GF-D8 (cell line): ENCODE measurements at places on chromosomes 2 and 18.

GRCh38 chr2:88448248-88448647, 4.2 kb downstream of the FOXI3 start:
- DNase-seq: no peak

DNA sequence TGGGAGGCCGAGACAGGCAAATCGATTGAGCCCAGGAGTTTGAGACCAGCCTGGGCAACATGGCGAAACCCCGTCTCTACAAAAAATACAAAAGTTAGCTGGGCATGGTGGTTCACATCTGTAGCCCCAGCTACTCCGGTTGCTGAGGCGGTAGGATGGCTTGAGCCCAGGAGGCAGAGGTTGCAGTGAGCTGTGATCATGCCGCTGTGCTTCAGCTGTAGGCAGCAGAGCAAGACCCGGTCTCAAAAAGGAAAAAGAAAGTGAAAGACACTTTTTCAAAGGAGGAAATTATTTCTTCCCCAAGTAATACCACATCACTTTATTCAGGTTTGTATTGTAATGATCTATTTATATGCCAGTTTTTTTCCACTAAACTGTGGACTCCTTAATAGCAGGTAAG, 35.7 kb upstream of the TAF4B start:
- DNase-seq: no peak

DNA sequence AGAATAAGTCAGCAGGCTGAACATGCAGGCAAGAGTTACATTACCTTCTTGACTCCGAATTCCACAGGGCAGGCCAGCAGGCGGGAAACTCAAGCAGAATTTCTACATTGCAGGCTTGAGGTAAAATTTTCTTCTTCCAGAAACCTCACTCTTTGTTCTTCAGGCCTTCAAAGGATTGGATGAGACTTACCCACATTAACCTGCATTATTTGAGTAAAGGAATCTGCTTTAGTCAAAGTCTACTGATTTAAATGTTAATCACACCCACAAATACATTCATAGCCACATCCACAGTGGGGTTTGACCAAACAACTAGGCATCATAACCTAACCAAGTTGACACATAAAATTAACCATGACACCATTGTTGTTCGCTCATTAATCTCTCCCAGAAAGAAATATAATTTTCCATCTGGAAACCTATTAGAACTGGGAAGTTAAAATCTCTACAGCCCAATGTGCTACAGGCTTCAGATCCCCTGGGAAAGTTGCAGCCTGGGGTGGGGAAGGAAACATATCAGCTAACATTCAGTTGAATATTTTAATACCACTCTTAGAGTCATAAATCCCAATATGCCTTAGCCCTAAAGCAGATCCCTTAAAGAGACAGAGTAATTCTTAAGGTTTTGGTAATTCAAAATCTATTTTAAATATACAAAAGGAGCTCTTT, 468.2 kb upstream of the TNP1 start:
- no peak for DNase-seq

GRCh38 chr18:12754511-12754910, 51.7 kb downstream of the PSMG2 start:
- DNase-seq: no peak

DNA sequence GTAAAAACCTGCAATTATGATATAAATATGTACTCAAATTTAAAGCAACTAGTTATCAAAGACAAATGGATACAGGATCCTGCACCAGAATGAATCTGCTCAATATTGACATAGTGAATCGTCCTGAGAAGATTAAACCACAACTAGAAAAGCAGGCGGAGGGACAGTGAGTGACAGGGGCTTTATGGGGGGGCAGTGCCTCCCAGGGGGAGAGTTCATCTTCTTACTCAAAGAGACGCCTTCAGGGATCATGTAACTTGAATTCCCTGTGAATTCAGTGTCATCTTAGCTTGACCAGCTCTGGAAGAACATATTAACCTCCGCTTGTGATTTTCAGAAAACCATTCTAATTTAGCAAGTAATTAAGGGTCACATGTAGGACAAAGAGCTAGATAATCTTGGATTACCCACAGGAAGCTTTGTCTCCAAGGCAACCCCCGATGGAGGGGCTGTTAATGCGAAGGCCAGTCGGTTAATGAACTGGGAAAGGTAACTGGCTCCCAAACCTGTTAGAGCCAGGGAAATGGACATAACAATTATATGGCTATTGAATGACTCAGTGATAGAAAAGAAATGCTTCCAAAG, 17.4 kb upstream of the LMAN1 start:
- DNase-seq: no peak

DNA sequence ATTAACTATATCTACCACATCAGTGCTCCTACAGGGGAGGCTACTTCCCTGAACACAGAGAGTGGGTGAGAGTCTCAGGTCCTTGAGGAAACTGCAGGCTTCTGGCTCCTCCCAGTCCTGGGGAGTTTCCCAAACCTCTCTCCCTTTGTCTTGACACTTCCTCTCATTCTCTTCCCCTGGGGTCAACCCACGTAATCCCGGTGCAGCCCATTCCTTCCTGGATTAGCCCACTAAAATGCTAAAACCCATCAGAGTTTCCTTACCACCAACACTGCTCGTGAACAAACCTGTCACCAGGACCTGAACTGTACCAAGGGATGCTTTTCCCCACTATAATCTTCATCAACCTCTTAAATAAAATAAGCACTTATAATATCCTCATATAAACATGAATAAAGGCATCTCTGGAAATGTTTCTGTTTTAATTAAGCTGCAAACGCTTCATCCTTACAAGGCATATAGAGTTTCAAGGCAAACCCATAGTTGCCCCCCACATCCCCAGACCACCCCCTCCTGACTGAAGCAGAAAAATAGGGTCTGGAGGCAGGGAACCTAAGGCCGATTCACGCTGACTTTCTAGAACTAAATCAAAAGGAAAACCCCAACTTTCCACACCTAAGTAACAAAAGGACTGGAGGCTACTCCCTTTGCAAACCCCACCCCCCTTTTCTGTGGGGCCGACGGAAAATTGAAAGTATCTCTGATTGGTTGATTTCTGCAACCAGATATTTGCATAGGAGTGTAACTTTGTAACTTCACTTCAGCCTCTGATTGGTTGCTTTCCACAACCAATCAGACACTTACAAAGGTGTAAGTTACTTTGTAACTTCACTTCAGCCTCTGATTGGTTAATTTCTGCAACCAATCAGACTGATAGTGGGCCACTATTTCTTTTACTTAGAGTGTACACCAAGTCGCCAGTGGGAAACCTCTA, 19.0 kb downstream of the TMSB10 start:
- no peak for DNase-seq

GRCh38 chr2:240139666-240140393, 628 bp downstream of the OTOS start:
- DNase-seq: no peak

DNA sequence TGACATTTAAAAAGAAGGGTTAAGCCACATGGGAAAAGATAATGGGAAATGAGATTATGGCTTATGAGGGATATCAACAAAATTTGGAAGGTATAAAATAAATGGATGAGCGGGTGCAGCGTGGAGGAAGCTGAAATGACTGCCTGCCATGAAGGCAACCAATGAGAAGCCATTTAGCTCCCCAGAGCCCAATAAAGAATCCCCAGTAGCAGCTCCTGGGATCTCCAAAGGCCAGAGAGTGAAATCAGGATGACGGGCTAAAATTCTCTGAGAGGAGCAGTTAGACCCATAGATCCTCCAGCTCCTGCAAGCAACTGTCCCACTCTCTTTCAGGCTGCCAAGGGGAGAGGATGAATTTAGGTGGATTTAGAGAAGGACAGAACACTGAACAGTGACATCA, 12.9 kb upstream of the MAPRE3 start:
- no peak for DNase-seq

- no peak for DNase-seq
These were observed 125.8 kb upstream of the HNMT start for GRCh38 chr2:137838255-137839092.

DNA sequence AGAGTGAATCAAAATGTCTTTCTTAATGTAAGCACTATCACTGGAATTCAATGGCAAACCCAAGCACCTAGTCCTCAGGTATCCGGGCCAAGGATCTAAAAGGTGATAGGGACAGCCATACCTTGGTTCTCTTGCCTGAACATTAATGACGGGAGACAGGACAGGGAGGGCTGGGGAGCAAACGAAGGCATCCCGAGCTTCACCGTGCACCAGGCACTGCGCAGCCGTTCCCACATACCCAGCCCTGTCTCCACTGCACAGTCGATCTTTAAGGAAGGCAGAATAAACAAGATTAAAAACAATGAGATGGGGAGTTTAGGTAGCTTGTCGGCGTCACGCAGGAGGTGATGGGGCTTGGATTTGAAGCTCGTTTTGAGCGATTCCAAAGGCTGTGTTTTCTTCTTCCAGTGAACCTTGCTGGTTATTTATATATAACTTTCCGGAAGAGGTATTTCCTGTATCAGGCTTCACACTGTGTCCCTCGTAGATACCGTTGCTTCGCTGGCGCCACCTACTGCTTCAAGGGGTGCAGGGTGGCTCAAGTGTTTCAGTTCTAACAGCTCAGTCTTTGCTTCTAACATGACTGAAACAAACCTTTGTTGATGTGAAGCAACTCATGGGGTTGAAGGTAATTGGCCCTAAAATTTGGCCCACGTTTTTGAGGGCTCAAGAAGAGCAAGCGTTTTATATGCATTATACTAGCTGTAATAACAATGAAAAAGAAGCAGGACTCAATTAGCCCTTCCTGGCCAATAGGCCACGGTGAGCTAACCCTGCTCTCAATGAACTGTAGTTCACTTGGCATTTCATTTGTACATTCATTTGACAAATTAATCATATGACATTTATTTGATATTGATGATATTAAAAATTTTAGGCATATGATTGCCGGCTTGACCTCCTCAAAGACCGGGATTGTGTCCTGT, 77.4 kb downstream of the DCDC2C start:
- peak; percentile 35 for DNase-seq

GRCh38 chr18:74353169-74353775, 37.6 kb downstream of the C18orf63 start:
- peak; percentile 33 for DNase-seq

- DNase-seq: no peak
These were observed 4.8 kb downstream of the MSGN1 start for GRCh38 chr2:17821080-17821479.

- no peak for DNase-seq
These were observed 106.6 kb upstream of the CYP1B1 start for GRCh38 chr2:38182492-38183003.

GRCh38 chr18:33014060-33014796, 241.4 kb upstream of the KLHL14 start:
- no peak for DNase-seq

GRCh38 chr2:215970425-215970824, 42.9 kb downstream of the MREG start:
- no peak for DNase-seq

- DNase-seq: no peak
These were observed 478 bp downstream of the CLHC1 start for GRCh38 chr2:55231546-55232083.

DNA sequence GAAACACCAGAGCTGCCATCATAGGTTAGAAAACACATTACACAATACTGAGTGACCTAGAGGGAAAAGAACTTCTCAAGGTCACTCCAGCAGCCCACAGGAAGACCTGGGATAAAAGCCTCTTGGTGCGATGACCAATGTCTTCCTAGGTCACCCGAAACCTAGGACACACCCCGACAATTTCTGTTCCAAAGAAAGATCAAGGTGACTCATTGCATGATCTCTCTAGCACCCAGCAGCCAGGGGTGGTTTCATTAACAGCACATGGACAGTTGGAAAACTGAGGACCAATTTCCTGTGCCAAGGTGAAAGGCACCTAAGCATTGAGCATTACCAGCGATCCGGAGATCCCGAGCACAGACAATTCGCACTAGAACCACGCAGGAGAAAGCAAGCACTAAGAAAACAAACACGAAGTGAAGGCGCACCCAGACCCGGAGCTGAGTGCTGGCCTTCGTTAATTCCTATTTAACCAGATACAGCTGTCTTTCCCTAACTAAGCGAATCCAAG, 1.5 kb downstream of the CACNB4 start:
- DNase-seq: no peak

DNA sequence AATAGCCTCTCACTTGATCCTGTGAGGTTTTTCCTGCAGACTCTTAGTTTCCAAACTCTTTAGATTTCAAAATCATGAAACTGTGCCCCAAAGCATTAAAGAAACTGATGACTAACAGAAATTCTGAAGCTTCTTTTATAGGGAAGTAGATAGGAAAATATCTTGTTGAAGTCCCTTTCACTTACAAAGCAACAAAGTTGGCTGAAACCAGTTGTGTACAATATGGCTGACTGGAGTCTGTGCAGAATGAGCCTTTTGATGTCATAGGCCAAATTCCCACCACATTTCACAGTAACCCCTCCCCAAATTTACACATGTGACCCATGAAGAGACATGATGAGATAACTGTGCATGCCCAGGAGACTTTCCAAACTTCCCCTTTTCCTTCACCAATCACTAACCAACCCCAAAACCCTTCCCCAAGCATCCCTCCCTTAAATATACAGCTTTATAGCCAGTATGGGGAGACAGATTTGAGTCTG, 61.7 kb upstream of the NCK2 start:
- no peak for DNase-seq

DNA sequence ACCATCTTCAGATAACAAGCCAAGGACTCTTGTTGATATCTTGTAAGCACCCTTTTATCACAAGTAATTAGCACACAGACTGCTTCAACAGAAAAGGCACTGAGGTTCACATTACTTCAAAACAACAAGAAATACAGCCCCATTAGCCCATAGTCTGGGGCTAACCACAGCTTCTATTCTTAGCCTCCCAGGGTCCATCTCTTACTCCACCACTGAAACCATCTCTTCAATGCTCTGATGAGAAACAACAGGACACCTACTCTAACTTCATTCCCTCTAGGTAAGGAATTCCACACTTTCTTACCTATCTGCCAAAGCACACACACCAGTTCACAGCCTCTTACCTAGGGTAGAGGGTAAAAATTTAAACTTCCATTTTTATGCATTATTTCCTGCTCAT, 26.4 kb upstream of the CYTIP start:
- DNase-seq: no peak

- DNase-seq: no peak
These were observed at the start of gene SCN2A for GRCh38 chr2:165239230-165239629. Gene SCN2A (plus strand): TSS chr2:165239414. CDS start chr2:165295824, 56,410 bp downstream.

GRCh38 chr2:42202634-42203008, 33.5 kb downstream of the EML4 start:
- no peak for DNase-seq

DNA sequence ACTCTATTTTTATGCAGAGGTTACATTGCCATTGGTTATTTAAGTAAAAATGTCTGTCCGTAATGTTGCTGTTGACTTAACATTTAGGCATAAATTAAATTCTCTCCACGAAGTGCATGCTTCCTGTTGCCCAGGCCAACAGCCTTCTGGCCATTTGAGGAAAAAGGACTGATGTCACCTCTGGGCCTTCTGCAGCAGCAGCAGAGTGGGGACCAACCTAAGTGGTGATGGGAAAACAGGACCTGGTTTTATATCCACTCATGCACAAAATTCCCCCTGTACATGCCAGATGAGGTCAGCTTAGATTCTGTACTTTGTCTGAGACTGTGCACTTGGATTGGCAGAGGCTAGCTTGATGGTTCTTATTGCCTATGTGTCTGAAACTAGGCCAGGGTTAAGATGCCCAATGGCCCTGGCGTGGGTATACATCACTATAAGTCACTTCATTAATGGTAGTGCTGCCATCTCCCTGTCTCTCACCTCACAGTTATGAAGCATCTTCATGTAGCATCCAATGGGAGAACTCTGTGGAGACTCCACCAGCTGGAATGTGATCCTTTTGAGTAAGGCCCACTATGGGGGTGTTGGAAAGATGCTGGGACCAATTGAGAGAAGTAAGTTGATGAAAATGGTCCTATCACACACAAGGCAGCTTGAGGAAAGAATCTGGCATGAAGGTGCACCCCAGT, 4.4 kb downstream of the ARHGAP25 start:
- DNase-seq: no peak

GRCh38 chr2:58030771-58031170, 15.8 kb upstream of the VRK2 start:
- no peak for DNase-seq

- no peak for DNase-seq
These were observed 63.6 kb downstream of the ZBTB7C start for GRCh38 chr18:48345596-48345995.
